Anterior cingulate cortex (tissue), 58 donors: ENCODE measurements at places on chromosomes 7 and 10.

DNA sequence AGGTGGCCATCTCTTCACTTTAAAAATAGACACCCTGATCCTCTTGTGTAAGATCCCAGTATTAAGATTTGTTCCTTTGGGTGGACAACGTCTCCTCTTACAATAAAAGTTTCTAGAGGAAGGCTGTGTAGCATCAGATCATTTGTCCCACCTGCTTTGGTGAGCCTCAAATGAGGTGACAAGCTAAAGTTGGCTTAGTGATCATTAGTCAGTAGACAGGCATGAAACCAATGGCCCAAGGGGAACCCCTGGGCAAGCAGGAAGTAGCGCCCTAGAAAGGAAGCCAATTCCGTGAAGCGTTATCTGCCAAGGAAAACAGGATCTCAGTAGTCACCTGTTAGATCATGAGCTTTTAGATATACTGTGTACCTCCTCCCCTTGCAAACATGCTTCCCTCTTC is 66.8 kb downstream of the PCGF5 start:
- no peak for DNase-seq

GRCh38 chr10:110420401-110421193 is 77.1 kb upstream of the DUSP5 start:
- DNase-seq, result no peak

DNA sequence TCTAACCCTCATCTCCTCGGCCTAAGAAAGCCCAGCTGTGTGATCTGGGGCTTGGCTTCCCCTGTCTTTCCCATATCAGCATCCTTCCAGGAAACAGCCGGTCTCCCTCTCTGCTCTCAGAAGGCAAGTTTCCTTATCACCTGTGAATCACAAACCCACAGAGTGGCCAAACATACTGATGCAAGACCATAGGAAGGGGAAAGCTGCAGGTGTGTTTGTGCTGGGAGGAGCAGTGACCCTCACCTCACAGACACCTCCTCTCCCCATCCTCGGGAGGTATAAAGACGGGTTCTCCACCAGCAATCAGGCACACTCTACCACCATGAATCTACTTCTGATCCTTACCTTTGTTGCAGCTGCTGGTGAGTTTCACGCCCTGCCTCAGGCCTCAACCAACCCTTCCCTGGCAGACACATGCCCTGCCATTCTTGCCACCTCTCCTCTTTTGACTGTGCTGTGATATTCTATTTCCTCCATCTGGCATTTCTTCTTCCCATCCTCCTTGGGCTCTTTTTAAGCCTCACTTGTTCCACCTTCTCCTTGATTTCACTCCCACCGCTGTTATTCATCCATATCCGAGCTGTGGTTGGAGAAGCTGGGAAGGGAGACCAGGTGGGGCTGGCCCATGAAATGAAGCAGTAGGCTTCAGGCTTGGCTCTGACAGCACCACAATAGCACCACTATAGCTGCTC is at the start of gene PRSS2:
PRSS2 (plus strand) TSS at position 310 of the 692 bp plus-strand sequence; CDS start at position 323, 13 bp downstream.
- no peak for DNase-seq

DNA sequence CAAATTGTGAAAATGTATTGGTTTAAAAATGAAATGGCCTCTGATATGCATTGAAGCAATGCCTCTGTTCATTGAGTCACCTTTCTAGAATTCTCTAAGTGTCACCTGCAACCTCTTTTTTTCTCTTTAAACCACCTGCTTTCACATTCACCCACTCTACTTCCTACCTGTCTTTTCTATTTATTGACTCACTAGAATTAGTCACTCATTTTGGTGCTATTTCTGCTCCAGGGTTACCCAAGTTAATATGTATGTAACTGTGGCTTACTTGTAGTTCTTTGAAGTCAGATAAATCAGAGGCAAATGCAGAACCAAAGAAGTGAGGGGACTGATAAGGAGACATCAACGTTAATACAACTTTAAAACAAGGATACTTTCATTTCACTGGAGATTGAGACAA is 674.7 kb downstream of the CCSER2 start:
- no peak for DNase-seq

- no peak for DNase-seq
These were observed 286.7 kb upstream of the FZD8 start for GRCh38 chr10:35928748-35929147.

GRCh38 chr10:22681783-22682183 is 32.6 kb downstream of the PIP4K2A start:
- DNase-seq, result no peak

DNA sequence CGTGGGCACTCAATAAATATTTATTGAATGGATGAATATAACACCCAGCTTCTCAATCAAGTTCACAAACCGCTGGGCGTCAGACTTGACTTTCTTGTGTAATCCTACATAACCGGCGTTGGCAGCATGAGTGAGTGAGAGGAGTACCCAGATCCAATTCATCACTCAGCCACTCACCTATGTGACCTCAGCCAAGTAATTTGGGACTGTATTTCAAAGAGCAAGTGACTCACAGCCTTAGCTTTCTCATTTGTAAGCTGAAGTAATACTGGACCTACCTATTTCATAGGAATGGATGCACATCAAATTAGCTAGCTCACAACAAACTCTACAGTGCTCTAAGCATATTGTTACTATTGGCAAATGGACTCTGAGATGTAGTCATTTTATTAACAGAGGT is 53.8 kb upstream of the FAM204A start:
- DNase-seq, result no peak

GRCh38 chr10:95237376-95238170 is 43.5 kb downstream of the ACSM6 start:
- DNase-seq, result no peak

- DNase-seq, result no peak
These were observed 58.1 kb downstream of the FHIP2A start for GRCh38 chr10:114879541-114880158.

DNA sequence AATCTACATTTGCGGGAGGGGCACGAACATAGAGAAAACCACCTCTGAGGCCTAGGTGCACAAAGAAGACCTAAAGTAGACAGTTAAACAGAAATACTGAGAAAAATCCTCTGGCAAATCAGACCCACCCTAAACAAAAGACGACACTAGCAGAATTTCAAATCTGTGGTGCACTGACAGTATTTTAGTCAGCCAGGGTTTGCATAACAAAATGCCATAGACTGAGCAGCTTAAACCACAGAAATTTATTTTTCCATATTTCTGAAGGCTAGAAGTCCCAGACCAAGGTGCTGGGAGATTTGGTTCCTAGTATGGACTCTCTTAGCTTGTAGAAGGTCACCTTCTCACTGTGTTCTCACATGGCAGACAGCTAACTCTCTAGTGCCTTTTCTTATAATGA is 26.3 kb downstream of the IPMK start:
- no peak for DNase-seq

- no peak for DNase-seq
These were observed 136.6 kb downstream of the CHN2 start for GRCh38 chr7:29331163-29331562.
